ENCODE measurements at places on chromosomes 3 and 15. TPM values are rescaled to one million over a fixed set of nuclear protein-coding genes. Genes with fewer than 3 reads are reported as not detected.

DNA sequence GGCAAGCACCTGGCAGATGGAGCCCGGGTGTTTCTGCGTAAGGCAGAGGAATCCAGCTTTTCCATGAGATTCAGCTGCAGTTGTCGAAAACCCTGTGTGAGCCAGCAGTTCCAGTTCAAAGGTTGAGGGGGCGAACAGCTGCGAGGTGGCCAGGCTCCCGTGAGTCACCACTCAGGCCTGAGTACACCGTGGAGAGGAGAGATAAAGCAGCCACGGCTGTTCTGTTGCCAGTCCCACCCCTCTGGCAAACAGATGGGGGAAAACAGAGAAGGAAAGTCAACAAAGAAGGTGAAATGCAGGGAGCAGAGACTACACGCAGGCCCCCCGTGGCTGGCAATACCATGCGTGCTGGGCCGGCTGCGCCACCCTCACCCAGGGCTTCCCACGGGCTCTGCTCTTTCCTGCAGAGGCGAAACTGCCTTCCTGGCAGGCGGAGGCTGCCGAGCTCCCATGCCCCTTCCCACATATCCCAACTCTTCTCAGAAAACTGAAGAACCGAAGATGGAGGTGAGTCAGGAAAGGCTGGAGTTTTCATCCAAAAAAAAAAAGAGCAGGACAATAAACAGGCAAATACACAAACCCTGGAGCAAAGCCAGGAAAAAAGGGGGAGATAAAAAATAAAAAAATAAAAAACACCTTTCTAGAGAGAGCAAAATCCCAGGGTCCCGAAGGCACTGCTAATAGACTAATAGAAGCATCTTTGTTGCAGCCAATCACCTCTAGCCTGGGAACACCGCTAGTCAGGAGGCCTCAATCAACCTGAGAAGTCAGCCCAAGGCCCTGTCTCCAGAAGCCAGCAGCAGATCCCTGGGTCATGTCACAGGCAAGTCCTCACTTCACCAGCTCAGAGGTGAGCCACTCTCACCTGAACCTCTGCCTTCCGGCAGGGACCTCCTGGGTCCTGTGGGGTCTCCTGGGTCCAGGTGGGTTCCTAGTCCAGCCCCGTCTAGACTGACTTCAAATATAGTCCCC, 37.7 kb downstream of the FAM174B start:
- peak overlapping the region; percentile 65 for H3K27ac ChIP-seq
- peak; percentile 43 for DNase-seq
- no peaks in the 10 kb centered on the region for H3K36me3 ChIP-seq

DNA sequence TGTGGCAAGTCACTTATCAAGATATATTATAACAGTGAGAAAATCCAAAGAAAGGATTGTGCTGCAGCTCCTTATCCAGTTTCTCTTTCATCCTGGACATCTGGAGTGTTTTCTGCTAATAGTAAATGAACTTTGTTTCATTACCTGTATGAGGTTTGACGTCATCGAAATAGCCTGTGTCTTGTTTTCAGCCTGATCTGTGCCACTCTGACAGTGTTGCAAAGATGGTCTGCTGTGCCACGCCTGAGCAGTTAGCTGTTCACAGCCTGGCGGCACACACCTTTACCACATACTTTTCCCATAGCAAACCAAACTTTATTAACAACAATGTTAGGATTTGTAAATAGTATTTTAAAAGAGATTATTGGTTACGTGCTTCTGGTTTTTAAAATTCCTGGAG, 34.0 kb downstream of the YEATS2 start:
- H3K27me3 ChIP-seq: no peaks in the 10 kb centered on the region
- H3K4me1 ChIP-seq: no peaks in the 10 kb centered on the region
- H3K27ac ChIP-seq: no peak overlapping the region
- no peak for DNase-seq
- H3K4me3 ChIP-seq: no peak overlapping the region

The FEZF2 gene
- not detected for total RNA-seq

DNA sequence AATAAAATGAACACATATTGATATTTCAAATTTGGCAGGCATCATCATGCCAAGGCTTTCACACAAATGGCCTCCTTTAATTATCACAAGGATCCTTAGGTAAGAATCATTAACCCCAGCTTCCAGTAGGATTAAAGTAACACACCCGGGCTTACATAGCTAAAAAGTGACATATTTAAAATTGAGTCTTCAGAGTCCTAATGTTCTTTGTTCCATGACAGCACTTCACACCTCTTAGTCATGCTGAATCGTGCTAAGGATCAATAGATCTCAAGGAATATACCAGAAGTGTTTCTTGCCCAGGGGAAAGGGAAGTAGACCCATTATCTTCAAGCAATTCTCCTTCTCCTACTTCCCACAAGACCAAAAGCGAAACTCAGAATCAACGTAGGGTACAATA, 76.6 kb upstream of the SOX2 start:
- no peak overlapping the region for H3K27ac ChIP-seq
- H3K27me3 ChIP-seq: no peaks in the 10 kb centered on the region
- H3K4me1 ChIP-seq: no peaks in the 10 kb centered on the region
- no peaks in the 10 kb centered on the region for H3K36me3 ChIP-seq

DNA sequence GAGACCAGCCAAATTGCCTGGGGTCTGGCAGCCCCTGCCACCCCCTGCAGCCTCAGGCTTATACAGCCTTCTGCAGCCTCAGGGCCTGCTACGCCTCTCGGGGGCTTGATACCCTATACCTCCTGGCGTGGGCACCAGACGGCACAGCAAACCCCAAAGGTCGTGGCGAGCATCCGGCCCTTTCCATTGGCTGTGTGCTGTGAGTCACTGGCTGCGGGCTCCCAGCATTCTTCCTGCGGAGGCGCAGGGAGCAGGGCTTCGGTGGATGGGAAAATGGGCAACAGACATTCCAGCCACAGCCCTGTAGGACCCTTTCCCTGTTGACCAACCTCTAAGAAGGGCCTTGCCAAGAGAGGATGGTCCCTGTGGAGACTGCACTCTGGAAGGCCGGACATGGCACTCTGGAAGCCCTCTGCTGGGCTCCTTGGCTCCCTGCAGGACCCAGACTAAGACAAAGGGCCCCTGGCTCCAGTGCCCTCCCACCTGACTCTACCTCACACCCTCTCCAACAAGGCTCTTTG, 59.6 kb downstream of the ITGA11 start:
- H3K4me3 ChIP-seq: no peak overlapping the region
- no peak for DNase-seq
- no peaks in the 10 kb centered on the region for H3K27me3 ChIP-seq
- H3K27ac ChIP-seq: no peak overlapping the region

- peaks cover 3% of the 10 kb centered on the region for H3K4me1 ChIP-seq
- no peak for DNase-seq
- peak overlapping the region; percentile 21 for H3K27ac ChIP-seq
- no peaks in the 10 kb centered on the region for H3K27me3 ChIP-seq
- H3K36me3 ChIP-seq: no peaks in the 10 kb centered on the region
Measured at GRCh38 chr15:98899272-98900021, 108.1 kb downstream of the PGPEP1L start.

GRCh38 chr3:150080058-150080730, 109.5 kb upstream of the PFN2 start:
- H3K27ac ChIP-seq: peak overlapping the region; percentile 56
- no peak overlapping the region for H3K4me3 ChIP-seq
- H3K4me1 ChIP-seq: peaks cover 8% of the 10 kb centered on the region
- no peaks in the 10 kb centered on the region for H3K36me3 ChIP-seq
- H3K27me3 ChIP-seq: no peaks in the 10 kb centered on the region

The CEMIP gene
- total RNA-seq: 0.59 TPM

GRCh38 chr3:111541911-111542483, at the start of gene CD96:
Gene CD96 (plus strand): TSS chr3:111542197. CDS start chr3:111542249, 52 bp downstream.
- H3K4me3 ChIP-seq: peak within 1 kb of the TSS; percentile 3
- H3K27me3 ChIP-seq: no peaks in the 10 kb centered on the region
- H3K36me3 ChIP-seq: no peaks in the 10 kb centered on the region
- no peak for DNase-seq
- H3K4me1 ChIP-seq: no peaks in the 10 kb centered on the region

- peak overlapping the region; percentile 52 for H3K27ac ChIP-seq
- peaks cover 22% of the 10 kb centered on the region for H3K4me1 ChIP-seq
- H3K36me3 ChIP-seq: no peaks in the 10 kb centered on the region
- H3K27me3 ChIP-seq: no peaks in the 10 kb centered on the region
- no peak overlapping the region for H3K4me3 ChIP-seq
- no peak for DNase-seq
Measured at GRCh38 chr3:172513488-172513887, 9.7 kb downstream of the TNFSF10 start.

DNA sequence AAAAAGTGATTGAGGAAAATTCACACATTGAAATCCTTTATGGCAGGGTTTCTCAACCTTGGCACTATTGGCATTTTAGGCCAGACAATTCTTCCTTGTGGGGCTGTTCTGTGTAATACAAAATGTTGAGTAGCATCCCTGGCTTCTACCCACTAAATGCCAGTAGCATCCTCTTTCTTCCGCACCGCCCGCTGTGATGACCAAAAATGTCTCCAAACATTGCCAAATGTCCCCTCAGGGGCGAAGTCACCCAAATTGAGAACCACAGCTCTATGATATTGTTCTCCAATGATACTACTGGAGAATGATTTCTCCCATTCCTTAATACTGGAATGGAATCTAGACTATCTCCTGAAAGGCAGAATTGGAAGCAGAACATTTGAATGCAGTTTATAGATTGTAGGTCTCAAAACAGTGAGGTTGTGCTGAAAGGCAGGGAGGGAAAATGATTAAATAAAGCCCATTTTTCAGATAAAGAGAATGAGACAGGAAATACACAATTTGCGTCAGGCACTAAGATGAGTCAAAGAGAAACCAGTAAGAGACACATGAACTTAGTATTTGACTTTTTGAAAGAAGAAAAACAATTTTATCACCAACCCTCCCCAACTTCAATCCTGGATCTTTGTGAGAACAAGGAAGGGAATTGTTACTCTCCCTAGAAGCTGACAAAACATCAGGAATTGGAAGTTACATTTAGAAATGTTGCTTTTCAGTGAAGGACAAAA, 101.6 kb upstream of the TNIK start:
- no peak overlapping the region for H3K4me3 ChIP-seq
- no peaks in the 10 kb centered on the region for H3K4me1 ChIP-seq
- no peaks in the 10 kb centered on the region for H3K36me3 ChIP-seq
- H3K27ac ChIP-seq: no peak overlapping the region
- no peak for DNase-seq

The SH3GL3 gene
- total RNA-seq: not detected

GRCh38 chr15:37038716-37039106, 61.6 kb downstream of the MEIS2 start:
- no peak overlapping the region for H3K4me3 ChIP-seq
- H3K36me3 ChIP-seq: no peaks in the 10 kb centered on the region
- H3K27ac ChIP-seq: no peak overlapping the region
- DNase-seq: no peak

- peaks cover 8% of the 10 kb centered on the region for H3K36me3 ChIP-seq
- DNase-seq: no peak
- no peak overlapping the region for H3K27ac ChIP-seq
- H3K4me3 ChIP-seq: no peak overlapping the region
- H3K27me3 ChIP-seq: no peaks in the 10 kb centered on the region
Measured at GRCh38 chr3:161096771-161097367, 8.3 kb downstream of the B3GALNT1 start.

- no peaks in the 10 kb centered on the region for H3K36me3 ChIP-seq
- H3K27me3 ChIP-seq: no peaks in the 10 kb centered on the region
- no peak for DNase-seq
- H3K27ac ChIP-seq: no peak overlapping the region
- no peak overlapping the region for H3K4me3 ChIP-seq
- no peaks in the 10 kb centered on the region for H3K4me1 ChIP-seq
Measured at GRCh38 chr3:160126051-160126450, 99.2 kb upstream of the C3orf80 start.

The PTH1R gene
- total RNA-seq: 4.7 TPM

The PLA2G4D gene
- total RNA-seq: not detected

DNA sequence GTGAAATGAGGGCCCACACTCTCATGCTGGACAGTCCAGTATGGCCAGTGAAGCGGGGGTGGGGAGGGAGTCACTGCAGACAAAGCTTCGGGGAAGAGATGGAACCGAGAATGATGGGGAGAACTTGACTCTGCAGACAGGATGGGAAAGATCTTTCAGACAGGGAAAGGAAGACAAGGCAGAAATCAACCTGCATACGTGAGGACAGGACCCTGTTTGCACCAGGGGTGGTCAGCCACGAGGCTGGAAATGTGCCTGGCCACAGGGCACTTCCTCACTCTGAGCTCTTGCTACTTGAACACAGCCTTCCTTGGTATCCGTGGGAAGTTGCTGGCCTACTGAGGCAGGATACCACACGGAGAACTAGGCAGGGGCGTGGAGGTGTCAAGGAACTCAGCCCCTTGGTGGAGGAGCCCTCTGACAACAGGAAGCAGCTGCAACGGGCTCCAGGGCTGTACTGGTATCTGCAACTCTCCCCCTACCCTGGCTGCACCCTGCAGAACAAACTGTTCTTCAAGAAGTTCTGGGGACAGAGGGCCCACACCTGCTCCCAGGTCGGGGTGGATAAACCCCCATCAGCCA, 9.3 kb upstream of the SRP14 start:
- H3K4me3 ChIP-seq: no peak overlapping the region
- H3K27ac ChIP-seq: peak overlapping the region; percentile 83
- no peak for DNase-seq

GRCh38 chr3:150747886-150748683, 14.9 kb downstream of the SIAH2 start:
- H3K4me1 ChIP-seq: no peaks in the 10 kb centered on the region
- H3K36me3 ChIP-seq: no peaks in the 10 kb centered on the region
- no peaks in the 10 kb centered on the region for H3K27me3 ChIP-seq
- no peak overlapping the region for H3K27ac ChIP-seq
- no peak overlapping the region for H3K4me3 ChIP-seq

DNA sequence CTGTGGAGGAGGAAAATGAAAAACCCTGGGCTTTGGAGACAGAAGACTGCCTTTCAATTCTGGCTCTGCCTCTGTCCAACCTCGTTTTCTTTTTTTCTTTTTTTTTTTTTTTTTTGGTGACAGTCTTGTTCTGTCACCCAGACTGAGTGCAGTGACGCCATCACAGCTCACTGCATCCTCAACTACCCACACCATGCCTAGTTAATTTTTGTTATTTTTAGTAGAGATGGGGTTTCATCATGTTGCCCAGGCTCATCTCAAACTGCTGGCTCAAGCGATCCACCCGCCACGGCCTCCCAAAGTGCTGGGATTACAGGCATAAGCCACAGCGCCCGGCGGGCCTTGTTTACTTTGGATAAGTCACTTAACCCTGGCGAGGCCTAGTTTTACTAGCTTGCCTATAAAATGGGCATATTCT, 66.3 kb upstream of the SLC25A26 start:
- no peaks in the 10 kb centered on the region for H3K4me1 ChIP-seq
- H3K4me3 ChIP-seq: peak overlapping the region; percentile 58
- H3K27me3 ChIP-seq: no peaks in the 10 kb centered on the region
- H3K27ac ChIP-seq: no peak overlapping the region
- H3K36me3 ChIP-seq: no peaks in the 10 kb centered on the region
- DNase-seq: no peak

DNA sequence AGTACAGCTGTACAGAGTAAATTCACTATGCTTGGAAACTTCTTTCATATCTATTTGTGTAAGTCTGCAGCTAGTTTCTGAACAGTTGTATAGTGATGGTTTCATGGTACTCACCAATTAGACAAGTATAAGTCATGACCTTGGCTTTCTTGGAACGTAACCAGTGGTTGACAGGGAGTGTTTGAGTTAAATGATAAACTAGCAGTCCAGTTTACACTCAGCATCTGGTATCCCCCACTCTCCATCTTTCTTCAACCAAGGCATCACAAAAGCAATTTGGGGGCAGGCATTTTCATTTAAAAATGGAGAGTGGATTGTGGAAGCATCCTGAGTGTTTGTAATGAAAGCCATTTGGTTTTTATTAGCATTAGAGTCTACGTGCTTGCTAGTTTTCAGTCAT, 26.0 kb downstream of the MME start:
- H3K4me1 ChIP-seq: no peaks in the 10 kb centered on the region
- DNase-seq: no peak
- H3K27me3 ChIP-seq: no peaks in the 10 kb centered on the region
- H3K36me3 ChIP-seq: no peaks in the 10 kb centered on the region

Measured in breast epithelium (tissue), 4 donors.